T-helper 22 cell (primary cell): ENCODE measurements at places on chromosomes 3 and 15.
A peak's percentile ranks its signal among the peaks of the same experiment; 100 is the strongest.

- no peak for DNase-seq
Measured at GRCh38 chr3:187456250-187456649, 88.1 kb downstream of the RTP4 start.

DNA sequence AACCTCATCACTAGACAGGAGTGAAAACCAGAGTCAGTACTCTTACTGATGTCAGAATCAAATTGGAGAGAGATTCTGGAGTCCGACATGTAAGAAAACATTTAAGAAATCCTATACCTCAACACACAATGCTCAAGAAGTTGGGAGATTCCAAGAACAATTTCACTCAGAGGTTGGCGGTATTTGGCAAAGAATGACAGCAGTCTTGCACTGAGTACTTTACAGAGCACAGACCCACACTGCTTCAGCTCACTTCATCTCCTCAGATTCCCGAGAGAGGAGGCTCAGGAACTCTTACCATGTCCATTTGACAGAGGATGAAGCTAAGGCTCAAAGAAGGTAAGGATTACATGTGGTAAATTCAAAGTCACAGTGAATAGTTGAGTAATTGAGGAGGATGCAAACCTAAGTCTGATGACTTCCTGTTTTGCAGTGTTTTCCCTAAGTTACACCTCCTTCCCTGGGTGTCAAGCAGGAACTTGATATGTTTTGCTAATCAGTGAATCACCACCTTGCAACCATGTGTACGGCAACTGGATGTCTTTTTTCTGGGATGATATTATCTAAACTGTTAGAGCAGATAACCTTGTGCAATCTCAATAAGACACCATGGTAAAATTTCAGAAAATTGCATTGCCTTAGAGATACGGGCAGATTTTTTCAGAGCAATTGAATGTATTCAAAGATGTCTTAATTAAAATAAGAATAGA, 61.3 kb upstream of the MME start:
- DNase-seq: no peak

- DNase-seq: no peak
Measured at GRCh38 chr15:40468898-40469331, 1.9 kb upstream of the CHST14 start.

GRCh38 chr3:59872128-59872527, 822.3 kb upstream of the CFAP20DC start:
- no peak for DNase-seq

DNA sequence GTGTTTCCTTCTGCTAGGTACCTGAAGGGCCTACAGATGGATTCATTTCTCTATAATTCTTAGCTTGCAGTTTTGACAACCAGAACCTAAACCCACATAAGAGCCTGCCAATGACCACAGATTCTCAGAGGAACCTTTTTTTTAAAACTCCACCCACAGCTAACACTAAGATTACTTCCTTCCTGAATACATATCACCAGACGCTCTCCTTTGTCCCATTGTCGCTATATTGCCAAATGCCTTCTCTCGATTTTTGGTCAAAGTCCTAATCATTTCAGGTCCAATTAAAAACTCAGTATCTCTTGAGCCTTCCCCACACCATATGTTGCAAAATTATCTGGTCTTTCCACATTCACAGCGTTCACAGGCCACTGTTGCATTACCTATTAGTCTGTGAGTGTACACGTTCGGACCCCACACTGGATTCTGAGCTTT, 12.4 kb downstream of the ZNF710 start:
- DNase-seq: no peak

DNA sequence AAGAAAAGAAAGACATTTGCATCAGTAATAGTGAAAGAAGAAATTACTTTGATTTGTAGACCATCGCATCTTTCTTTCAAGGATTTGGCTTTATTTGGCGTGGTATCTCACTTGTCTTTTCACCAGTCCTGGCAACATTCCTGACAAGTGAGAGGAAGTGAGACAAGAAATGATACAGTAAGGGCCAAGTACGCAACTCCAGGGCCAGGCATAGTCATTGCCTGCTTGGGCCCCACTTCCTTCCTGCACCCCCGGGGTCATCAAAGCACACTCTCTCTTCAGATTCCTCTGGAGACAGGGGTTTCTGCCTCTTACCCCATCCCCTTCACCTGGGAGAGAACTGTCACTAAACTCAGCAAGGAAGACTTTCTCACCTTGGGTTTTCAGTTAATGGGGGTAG, 55.1 kb downstream of the CD47 start:
- no peak for DNase-seq

DNA sequence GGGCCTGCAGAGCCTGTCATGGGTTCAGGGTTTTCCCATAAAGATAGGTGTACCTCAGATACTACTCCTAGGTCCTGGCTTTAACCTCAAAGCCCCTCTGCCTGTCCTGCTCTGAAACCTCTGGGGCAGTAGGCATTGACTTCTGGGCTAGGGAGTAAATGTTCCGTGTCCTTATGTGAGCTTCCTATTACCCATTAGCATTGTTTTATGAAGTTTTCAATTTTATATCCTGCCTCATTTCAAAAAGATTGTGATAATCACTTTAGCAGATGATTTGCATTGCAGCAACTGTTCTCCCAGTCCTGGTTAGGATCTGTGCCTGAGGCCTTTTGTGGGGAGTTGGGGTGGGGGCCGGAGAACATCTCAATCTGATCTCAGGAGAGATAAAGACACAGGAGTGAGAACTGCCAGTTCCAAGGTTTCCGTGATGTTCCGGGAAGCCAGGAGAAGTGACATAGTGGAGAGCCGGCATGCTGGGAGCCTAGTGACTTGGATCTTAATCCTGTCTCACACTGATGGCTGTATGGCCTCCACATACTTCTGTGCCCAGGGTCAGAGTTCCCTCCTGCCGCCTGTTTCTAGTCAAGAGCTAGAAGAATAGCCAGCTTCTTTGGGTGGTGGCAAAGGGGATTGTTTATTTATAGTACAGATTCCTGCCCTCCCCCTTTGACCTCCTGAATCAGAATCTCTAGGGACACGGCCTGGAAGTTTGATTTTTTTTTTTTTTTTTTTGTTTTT, 10.6 kb downstream of the TPM1 start:
- no peak for DNase-seq

DNA sequence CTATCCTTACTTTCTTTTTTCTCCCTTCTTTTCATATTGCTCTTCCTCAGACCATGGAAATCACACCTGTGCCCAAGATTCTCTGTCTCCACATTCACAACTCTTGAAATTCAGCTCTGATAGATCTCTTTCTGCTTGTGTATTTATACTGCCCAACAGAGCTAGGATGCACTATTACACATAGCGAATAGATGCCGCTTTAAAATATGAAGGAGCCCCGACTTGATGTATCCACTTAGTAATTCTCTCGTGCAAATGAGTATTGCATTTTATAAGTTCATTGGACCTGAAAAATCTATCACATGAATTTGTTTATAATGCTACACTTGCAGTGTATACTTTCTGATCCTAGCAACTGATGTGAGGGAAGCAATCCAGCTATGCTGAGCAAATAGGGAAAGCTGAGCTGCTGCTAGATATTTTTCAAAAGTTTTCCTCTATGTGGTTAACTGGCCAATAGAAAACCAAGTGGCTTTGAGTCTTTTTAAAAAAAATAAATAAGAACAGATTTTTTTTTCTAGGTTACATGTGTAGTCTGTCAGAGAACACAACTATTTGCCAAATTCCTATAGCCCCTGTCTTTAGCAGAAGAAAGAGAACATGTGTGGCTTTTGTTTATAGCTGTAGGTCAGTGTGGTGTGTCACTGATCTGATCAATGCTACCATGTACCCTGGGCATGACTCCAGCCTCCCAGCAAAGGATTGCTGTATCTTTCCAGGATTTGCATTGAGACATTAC, 64.3 kb upstream of the LEKR1 start:
- DNase-seq: no peak

DNA sequence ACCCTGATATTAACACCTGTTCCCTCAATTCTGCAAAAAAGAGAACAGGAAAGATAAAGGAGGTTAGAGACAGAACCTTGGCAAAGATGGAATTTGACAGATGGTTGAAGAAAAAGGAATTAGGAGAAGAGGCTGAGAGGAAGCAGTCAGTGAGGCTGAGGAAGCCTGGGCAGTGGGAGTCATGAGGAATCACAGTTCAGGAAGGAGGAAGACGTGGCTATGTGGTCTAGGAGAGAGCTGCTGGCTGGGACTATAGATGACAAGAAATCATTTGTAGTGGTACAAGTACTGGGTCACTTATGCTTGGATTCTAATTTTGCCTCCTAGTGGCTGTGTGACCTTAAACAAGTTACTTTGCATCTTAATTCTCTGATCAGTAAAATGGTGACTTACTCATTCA, 49.0 kb downstream of the LARS2 start:
- DNase-seq: no peak

DNA sequence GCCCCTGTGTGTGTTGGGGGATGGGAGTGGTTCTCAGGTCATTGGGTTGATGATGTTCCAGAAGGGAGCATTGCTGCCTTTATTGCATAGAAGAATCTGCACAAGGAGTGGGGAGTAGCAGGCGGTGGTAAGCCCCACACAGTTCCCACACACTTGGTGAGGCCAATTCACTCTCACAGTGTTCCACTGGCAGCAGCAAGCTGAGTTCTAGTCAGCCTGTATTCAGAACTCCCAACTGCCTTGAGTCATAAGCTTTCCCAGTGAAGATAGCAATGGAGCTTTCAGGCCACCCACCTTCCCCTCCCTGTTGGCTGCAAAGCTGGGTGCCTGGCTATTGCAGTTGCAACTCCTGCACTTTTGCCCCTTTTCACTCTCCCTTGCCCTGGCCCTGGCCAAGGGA, 181.1 kb upstream of the RBMS3 start:
- no peak for DNase-seq

GRCh38 chr3:152272771-152273242, 4.1 kb downstream of the MBNL1 start:
- no peak for DNase-seq

DNA sequence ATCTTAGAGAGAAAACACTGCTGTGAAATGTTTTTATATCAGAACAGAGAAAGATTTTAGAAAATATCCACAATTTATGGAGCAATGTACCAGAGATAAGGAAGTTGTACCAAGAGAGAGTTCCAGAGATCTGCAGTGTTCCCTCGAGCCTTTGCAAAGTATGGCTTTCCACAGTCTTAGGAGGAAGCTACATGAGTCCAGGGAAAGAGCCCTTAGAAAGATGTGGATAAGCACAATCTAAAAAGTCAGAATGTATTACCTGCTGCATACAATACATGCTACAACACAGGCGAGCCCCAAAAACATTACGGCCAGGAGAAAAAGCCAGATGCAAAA, 56.4 kb downstream of the ZNF860 start:
- DNase-seq: no peak

DNA sequence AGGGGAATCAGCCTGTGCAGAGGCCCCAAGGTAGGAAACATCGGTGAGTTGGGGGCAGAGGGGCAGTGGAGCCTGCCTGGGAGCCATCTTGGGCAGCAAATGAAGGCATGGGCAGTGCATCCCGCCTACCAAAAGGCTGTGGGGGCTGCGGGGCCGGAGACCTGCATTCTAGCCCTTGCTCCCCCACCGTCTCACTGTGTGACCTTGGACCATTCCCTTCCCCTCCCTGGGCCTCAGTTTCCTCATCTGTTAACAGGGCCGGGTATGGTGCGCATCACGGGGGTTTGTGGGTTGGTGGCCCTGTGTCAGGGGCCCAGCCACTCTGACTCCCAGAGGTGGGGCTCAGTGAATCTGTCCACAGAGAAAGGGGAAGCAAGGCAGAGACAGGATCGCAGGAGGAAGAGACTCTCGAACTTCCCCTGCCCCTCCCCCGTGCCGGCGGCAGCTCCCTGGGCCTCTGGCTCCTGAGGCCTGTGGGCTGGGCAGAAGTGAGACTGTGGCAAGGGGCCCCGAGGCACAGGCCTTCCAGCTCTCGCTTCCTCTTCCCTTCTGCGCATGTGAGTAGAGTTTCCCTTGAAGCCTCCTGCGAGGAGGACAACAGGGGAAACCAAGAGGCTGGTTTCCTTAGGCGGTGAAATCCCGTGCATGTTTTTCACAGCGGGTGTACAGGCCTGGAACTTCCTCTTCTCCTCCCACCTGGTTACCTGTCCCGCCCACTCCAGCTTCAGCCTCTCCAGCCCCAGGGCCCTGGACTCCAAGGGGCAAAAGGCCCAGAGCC, 42.9 kb downstream of the IDH2 start:
- DNase-seq: peak; percentile 42

- no peak for DNase-seq
Measured at GRCh38 chr3:129838086-129838485, 55.4 kb downstream of the TMCC1 start.

DNA sequence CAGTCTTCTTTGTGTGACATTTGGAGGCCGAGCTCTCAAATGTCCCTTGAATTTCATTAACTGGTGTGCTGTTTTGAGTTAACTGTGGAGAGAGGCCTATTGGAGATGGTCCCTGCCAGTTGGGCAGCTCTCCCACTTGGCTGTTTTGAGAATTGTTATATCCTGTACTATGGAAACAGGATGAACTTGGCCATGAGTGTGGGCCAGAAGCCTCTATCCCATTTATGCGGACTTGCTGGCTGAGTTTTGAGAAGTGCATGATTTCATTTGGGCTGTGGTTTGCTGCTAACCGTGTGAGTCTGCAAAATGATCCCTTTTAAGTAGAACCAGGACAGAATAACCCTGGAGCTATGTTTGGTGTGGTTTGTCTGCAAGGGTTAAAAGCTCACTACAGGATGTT, 366.0 kb downstream of the PTPRG start:
- DNase-seq: no peak

DNA sequence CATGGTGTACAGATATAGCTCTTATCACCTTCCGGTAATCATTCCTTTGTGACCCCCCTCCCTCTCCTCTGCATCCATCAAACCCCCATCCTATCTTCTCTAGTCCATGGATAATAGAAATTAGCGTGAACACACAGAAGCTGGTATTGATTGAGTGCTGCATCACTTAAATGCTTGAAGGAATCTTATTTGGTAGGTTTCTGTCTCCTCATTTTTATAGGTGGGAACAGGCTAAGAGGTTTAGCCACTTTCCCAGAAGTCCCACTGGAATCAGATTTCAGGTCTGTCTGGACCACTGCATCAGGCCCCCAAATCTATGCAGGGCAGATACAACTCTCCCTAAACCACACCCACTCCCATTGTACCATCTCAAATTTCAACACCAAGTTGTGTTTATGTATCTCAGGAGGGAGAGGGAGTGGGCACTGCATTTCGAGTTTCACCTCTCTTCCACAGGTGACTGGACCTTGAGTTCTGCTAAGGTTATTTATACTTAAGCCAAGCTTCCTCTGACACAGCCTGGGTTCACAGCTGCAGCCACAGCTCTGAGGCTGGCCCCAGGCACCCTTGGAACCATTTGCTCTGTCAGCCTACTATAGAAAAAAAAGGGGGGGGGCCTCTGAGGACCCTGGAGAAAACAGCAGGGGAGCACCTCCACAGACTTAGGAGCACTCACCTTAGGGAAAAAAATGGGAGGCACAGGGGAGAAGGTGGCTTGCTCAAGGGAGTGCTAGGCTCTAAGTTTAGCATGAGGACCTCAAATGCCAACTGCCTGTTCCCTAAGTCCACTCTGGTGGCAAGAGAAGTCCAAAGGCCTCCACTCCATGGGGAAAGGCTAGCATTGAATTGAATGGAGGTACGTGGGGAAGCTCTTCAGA, 2.1 kb upstream of the NMB start:
- DNase-seq: no peak

GRCh38 chr3:48137425-48137999, 50.7 kb downstream of the CDC25A start:
- DNase-seq: no peak

GRCh38 chr3:129122412-129123011, 908 bp upstream of the RAB43 start:
- DNase-seq: peak; percentile 5

- no peak for DNase-seq
Measured at GRCh38 chr3:170717410-170718402, 131.8 kb upstream of the SLC7A14 start.

- no peak for DNase-seq
Measured at GRCh38 chr15:25391971-25392721, 46.7 kb downstream of the UBE3A start.

- DNase-seq: no peak
Measured at GRCh38 chr3:39372833-39373232, 10.3 kb upstream of the SLC25A38 start.
